ENCODE measurements at places on chromosomes 13 and 19.

- peak; percentile 15 for DNase-seq
Observed at GRCh38 chr13:44140888-44141724, 232.5 kb upstream of the SERP2 start.

GRCh38 chr19:47283405-47284059 lies 8.8 kb downstream of the INAFM1 start:
- no peak for DNase-seq

DNA sequence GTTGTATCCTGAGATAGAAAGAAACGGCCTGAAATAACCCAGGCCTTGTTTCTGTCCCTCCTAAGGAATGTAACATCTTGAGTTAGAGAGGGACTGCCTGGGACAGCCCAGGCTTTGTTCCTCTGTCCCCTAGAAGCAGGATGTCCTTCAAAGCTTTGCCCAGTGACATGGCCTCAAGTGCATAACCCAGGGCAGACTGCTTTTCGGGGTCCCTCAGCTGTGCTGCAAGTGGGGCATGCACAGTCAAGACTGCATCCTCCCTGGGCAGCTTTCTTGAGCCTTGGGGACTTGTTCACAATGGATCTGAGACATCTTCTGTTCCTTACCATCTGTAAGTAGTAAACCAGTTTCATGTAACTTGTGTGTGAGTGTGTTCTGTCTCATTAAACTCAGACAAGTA lies 7.5 kb upstream of the EPSTI1 start:
- no peak for DNase-seq

- no peak for DNase-seq
Observed at GRCh38 chr13:64305246-64305645, 2889.6 kb upstream of the PCDH20 start.

- no peak for DNase-seq
Observed at GRCh38 chr19:31589109-31589508, 239.9 kb upstream of the TSHZ3 start.

- no peak for DNase-seq
Observed at GRCh38 chr13:48072787-48073186, 22.1 kb downstream of the MED4 start.
